CD8-positive, alpha-beta memory T cell (primary cell): ENCODE measurements at places on chromosomes 11 and 22.
A peak's percentile ranks its signal among the peaks of the same experiment; 100 is the strongest.

DNA sequence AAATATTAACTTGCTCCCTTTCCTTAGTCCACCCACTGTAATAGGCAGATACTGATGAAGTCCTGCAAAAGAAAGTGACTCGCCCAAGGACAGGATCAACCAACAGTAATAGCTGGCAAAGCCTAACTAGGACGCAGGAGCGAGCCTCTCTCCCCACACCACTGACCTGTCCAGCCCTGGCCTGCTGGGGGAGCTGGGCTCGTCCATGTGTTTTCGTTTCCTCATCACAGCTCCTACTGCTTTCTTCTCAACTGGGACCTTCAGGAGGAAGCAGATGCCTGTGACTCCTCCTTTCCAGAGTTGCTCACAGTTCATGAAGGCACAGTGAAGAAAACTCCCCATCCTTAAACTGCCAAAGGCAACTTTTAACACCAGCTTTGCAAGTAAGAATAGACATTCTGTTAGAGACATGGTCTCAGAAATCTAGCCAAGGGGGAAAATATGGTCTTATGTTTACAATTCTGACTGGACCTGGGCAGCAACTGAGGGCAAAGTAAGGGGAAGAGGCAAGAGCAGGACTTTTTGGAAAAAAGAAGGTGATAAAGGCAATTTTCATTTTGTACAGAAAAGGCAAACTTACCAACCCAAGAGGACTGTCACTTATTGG, 11.6 kb upstream of the GPHA2 start:
- no peak for DNase-seq

GRCh38 chr22:35921777-35922176, 106.8 kb downstream of the RBFOX2 start:
- DNase-seq = no peak

GRCh38 chr11:78019808-78020207, 3.3 kb downstream of the KCTD14 start:
- DNase-seq = no peak

DNA sequence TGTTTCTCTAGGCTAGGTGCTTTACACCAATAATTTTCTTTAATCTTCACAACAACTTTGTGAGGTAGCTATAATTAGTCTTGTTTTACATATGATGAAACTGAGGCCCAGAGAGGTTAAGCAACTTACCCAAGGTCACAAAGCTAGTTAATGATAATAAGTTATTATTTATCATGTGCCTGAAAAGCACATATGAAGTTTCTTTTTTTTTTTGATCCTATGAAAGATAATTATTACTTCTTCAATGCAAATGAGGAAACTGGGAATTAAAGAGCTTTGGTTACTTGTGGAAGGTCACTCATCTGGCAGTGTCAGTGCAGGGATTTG, 22.8 kb downstream of the STIM1 start:
- DNase-seq = no peak

DNA sequence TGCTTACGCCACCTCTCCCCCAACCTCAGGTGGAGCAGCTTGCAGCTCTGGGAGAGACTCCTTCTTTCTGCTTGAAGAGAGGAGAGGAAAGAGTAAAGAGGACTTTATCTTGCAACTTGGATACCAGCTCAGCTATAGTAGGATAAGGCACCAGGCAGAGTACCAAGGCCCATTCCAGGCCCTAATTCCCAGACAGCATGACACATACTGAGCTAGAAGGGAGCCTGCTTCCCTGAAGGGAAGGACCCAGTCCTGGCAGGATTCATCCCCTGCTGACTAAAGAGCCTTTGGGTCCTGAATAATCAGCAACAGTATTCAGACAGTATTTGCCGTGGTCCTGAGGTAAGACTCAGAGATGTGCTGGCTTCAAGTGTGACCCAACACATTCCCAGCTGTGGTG, 41.4 kb downstream of the PPME1 start:
- no peak for DNase-seq

- DNase-seq = no peak
These were observed 39.7 kb downstream of the MYO7A start for GRCh38 chr11:77167791-77168190.

- DNase-seq = no peak
These were observed 718.8 kb upstream of the ARHGAP42 start for GRCh38 chr11:99968336-99968735.

GRCh38 chr11:67126986-67127385, 7.9 kb downstream of the KDM2A start:
- no peak for DNase-seq

DNA sequence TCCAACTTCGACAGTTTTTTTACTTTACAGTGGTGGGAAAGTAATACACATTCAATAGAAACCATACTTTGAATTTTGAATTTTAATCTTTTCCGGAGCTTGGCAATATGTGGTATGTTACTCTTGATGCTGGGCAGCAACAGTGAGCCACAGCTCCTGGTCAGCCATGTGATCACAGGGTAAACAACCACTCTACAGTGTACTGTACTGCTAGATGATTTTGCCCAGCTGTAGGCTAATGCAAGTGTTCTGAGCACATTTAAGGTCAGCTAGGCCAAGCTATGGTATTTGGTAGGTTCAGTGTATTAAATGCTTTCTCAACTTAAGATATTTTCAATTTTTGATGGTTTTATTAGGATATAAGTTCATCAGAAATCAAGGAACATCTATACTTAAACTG, 48.7 kb upstream of the GRIK4 start:
- no peak for DNase-seq

DNA sequence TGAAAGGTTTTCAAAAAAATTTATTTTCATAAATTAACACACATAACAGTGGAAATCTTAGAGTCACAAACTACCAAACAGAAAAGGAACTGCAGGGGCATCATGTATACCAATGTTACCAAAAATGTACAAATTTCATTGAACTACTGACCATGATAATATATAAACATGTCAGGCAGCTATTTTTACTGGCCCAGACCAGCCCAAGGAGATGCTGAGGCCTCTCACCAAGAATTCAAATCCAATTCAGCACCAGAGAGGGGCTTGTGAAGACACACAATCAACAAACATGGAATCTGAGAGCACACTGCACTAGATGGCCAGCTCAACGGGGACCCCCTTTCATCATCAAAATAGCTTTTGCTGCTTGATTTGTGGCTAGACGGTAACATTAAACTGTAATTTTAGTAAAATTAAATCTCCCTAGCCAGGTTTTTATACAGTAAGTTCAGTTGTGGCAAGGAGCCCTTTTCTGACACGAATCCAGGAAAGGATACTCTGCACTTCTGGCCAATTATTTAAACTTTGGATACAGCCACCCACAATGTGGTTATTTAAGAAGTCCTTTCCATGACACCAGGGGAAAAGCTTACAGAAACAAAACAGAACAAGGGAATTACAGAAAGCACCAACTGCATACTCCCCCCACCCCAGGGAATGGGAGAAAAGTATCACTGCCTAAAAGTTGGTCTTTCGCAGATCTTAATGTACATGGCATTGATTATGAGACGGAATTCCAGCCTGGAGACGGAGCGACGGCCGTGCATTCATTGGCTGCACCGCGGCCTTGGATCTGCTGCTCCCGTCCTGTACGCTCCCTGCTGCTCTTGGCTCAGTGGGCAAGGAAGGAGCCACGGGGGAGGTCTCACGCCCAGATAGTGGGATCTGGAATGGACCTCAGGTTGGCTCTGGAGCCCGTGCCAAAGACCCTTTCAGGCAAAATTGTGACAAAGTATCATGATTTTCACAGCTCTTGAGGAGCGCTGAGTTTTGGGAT, 19.6 kb upstream of the PISD start:
- DNase-seq = peak; percentile 7

GRCh38 chr11:70421123-70421522, 22.8 kb downstream of the CTTN start:
- DNase-seq = no peak

GRCh38 chr11:68127714-68128681, 6.8 kb upstream of the CHKA start:
- DNase-seq = no peak

DNA sequence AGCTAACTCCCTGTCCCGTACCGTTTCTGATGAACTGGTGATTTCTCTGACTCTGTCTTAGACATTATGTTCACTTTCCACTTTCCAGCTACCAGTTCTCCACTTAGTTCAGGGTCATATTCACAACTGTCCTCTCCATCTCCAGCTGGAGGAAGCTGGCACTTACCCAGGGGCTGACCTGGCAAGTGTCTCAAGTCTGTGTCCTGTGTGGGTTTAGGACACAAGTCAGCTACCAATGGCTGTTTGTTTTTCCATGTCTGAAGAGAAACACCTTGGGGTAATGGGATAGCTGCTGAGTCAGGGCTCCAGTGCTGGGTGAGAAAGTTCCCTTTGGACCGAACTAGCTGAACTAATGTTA, 134.4 kb downstream of the CSNK2A3 start:
- no peak for DNase-seq

GRCh38 chr11:131666617-131667016, 296.2 kb downstream of the NTM start:
- DNase-seq = no peak
